Fibroblast of skin of back (primary cell): ENCODE measurements at places on chromosomes 2 and 18.

DNA sequence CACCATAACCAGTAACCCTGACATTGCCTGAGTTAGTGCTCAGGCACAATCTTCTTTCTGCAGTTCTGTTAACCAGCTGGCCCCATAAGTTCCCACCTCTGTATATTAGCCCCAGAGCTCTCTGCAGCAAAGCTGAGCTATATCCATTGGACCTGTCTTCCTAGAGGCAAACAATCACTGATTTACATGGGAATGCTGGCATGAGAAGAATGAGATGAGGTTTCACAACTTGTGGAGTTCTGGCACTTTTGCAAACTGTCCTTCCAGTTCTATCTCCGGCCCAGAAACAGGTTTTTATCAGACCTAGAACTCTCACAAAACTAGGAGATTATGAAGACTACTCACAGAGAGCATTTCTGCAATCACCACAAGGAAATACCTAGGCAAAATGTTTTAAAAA, 7.9 kb upstream of the CCBE1 start:
- DNase-seq: no peak

DNA sequence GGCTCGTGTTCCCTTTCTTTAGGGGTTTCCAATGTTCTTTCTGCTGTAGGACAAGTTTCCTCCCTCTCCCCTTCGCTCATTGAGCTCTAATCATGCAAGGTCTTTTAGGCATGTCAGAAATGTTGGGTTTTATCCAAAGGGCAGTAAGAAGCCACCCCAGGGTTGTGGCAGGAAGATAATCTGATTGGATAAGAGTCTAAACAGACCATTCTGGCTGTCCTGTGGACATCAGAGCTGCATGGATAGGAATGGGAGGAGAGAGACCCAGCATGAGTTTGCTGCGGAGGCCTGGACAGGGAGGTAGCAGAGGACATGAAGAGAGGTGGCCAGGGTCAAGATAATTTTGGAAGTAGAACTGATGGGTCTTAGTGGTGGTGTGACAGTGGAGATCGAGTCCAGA, 88.2 kb downstream of the ACKR3 start:
- DNase-seq: peak; percentile 55

- DNase-seq: peak; percentile 25
Observed at GRCh38 chr2:219125225-219125885, 35.3 kb downstream of the NHEJ1 start.

DNA sequence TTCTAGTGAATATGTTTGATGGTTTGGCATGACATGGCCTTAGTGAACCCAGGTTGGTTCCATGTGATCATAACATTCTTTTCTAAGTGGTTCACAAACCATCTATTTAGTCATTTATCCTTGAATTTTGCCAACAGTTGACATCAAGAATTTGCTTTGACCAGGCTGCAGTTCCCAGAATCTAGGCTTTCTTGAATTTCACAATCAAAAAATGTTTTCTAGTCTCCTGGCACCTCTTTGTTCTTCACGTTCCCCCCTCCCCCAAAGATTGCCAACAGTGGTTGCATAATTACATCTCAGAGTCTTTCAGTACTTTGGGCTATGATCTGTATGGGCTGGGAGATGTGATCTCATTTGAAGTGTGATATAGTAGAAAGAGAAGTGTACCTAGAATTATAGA, 124.0 kb downstream of the GATA6 start:
- DNase-seq: no peak

DNA sequence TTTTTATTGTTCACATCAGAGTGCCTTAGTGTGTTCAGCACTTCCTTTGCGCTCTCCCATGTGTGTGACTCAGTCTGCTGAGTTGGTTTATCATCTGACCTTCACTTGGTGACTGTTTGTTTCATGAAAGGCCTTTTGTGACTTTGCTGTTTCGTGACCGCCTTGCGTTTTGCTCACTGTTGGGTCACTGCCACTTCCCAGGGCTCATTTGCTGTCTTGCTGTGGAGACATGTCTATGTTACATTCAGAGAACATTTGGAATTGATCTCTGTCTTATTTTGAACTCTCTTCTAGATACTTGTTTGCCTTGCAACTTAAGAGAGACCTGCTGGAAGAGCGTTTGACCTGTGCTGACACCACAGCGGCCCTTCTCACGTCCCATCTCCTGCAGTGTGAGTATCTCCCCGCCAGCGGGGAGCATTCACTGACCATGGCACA, 54.7 kb downstream of the FARP2 start:
- peak; percentile 12 for DNase-seq

- no peak for DNase-seq
Observed at GRCh38 chr18:13269013-13269280, 50.4 kb downstream of the LDLRAD4 start.
